Thoracic aorta (tissue), 2 donors: ENCODE measurements at places on chromosomes 6 and 20.

- DNase-seq: no peak
- H3K27ac ChIP-seq: peak overlapping the region; percentile 46
- H3K4me1 ChIP-seq: peaks cover 11% of the 10 kb centered on the region
- H3K36me3 ChIP-seq: no peaks in the 10 kb centered on the region
- no peak overlapping the region for H3K4me3 ChIP-seq
Observed at GRCh38 chr20:45918779-45919537, 7.0 kb upstream of the PLTP start.

DNA sequence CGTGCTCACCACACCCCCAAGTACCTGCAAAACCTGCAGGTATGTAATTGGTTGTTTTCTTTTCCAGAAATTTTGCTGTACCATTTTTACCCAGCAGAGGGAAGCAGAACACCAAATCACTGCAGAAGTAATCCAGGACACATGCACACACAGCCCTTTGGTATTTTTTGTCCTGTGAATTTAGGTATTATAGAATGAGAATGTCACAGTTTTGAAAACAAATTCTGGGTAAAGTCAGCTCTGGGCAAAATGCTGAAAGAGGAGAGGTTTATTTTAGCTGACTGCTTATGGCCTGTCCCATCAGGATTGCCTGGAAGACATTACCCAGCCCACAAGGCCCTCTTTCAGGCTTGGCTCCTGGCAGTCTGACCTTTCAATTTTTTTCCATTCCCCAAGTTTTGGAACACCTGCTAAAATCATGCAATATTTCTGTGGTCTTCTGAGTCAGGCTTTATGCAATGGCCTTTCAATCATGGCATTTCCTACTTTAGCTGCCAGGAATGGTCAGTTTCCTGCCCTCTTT lies 3.5 kb upstream of the EFHC1 start:
- H3K4me3 ChIP-seq: no peak overlapping the region
- no peaks in the 10 kb centered on the region for H3K36me3 ChIP-seq
- H3K27ac ChIP-seq: peak overlapping the region; percentile 45
- H3K27me3 ChIP-seq: no peaks in the 10 kb centered on the region

- peaks cover 34% of the 10 kb centered on the region for H3K36me3 ChIP-seq
- H3K27me3 ChIP-seq: no peaks in the 10 kb centered on the region
- no peak overlapping the region for H3K4me3 ChIP-seq
- H3K27ac ChIP-seq: no peak overlapping the region
Observed at GRCh38 chr6:36688739-36689075, 8.9 kb upstream of the RAB44 start.

DNA sequence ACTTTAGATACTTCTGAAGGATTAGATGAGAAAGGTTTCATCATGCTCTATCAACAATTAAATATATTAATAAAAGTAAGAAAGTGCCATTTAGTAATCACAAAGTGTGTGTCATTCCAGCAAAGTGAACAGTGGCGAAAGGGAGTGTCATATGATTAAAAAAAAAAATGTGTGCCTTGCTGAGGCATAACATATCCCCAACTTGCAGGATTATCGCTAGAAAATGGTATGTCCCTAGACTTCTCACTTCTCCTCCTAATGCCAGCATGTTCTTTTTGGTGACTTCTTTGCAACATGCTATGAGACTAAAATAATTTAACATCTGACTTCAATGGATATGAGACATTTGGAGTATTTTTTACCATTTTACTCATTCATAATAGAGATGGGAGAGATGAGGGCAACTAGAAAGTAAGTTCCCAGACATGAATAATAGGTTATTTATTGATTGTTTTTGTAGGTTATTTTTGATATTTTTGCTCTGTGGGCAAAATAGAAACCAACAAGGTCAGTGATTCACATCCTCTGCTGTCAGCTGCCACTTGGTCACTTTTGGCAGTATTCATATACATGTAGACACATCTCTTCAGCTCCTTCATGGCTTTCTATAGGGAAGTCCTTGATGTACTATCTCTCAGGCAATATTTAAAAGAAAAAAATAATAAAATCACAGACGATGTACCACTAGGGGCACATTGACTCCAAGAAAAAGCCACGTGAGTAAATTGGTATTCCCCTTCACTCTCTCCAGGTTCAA lies 370.1 kb downstream of the BMP2 start:
- DNase-seq: no peak
- H3K4me1 ChIP-seq: no peaks in the 10 kb centered on the region

DNA sequence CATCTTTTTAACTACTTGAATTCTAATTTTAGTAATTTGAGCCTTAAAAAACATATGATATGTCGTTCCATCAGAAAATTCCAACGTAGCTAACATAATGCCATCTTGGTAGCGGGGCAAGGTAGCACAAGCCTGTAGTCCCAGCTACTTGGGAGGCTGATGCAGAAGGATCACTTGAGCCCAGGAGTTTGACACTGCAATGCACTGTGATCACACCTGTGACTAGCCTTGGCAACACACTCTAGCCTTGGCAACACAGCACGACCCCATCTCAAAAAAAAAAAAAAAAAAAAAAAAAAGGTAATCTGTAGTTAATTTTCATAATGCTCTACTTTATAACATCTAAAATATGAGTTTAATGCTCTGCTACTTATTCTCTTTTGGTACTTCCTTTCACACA lies 6.7 kb downstream of the BCLAF1 start:
- H3K27me3 ChIP-seq: no peaks in the 10 kb centered on the region
- H3K4me3 ChIP-seq: no peak overlapping the region
- peaks cover 3% of the 10 kb centered on the region for H3K36me3 ChIP-seq
- DNase-seq: no peak
- H3K27ac ChIP-seq: no peak overlapping the region

DNA sequence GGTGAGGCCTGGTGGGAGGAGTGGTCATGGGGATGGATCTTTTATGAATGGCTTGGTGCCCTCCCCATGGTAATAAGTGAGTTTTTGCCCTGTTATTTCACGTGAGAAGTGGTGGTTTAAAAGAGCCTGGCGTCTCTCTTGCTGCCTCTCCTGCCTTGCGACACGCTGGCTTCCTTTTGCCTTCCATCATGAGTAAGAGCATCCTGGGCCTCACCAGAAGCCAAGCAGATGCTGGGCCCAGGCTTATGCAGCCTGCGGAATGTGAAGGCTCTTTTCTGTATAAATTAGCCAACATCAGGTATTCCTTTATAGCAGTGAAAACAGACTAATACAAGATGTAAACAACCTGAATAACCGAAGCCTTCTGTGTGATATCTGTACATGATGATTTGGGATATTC lies 27.6 kb downstream of the VTA1 start:
- DNase-seq: no peak
- H3K36me3 ChIP-seq: peaks cover 6% of the 10 kb centered on the region
- no peak overlapping the region for H3K27ac ChIP-seq
- no peak overlapping the region for H3K4me3 ChIP-seq
- no peaks in the 10 kb centered on the region for H3K4me1 ChIP-seq

GRCh38 chr6:7960848-7961247 lies 50.3 kb upstream of the TXNDC5 start:
- H3K4me3 ChIP-seq: no peak overlapping the region
- no peak overlapping the region for H3K27ac ChIP-seq
- DNase-seq: no peak
- no peaks in the 10 kb centered on the region for H3K36me3 ChIP-seq
- H3K27me3 ChIP-seq: no peaks in the 10 kb centered on the region

GRCh38 chr6:19362396-19362795 lies 474.8 kb upstream of the ID4 start:
- no peaks in the 10 kb centered on the region for H3K4me1 ChIP-seq
- no peaks in the 10 kb centered on the region for H3K36me3 ChIP-seq
- no peak for DNase-seq

DNA sequence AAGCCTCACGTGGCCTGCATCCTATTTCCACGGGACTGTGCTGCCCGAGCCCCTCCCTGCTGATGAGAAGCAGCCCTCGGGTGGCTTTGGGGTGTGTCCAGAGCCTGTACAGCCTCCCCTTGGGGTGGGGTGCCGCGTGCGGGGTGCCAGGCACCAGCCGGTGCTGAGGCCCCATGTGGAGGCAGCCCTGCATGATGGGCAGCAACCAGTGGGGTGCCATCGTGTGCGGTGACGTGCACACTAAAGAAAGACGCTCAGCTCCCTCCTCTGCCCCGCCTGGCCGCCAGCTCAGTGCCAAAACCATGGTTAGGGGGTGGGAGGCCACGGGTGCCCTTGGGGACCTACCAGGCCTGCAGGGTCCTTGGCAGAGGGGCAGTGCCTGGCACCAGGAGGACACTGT lies 26.2 kb downstream of the NTSR1 start:
- no peak overlapping the region for H3K27ac ChIP-seq
- no peaks in the 10 kb centered on the region for H3K27me3 ChIP-seq
- no peak for DNase-seq

- no peaks in the 10 kb centered on the region for H3K36me3 ChIP-seq
- no peak overlapping the region for H3K27ac ChIP-seq
- no peak overlapping the region for H3K4me3 ChIP-seq
- DNase-seq: no peak
Observed at GRCh38 chr6:125138083-125138482, 15.5 kb upstream of the TPD52L1 start.

- H3K4me3 ChIP-seq: no peak overlapping the region
- H3K4me1 ChIP-seq: peaks cover 35% of the 10 kb centered on the region
- H3K36me3 ChIP-seq: peaks cover 13% of the 10 kb centered on the region
- H3K27me3 ChIP-seq: no peaks in the 10 kb centered on the region
Observed at GRCh38 chr6:17629824-17630510, 29.9 kb downstream of the FAM8A1 start.

GRCh38 chr6:168158980-168159349 lies 80.0 kb upstream of the FRMD1 start:
- H3K4me1 ChIP-seq: no peaks in the 10 kb centered on the region
- no peaks in the 10 kb centered on the region for H3K27me3 ChIP-seq
- DNase-seq: no peak
- H3K4me3 ChIP-seq: no peak overlapping the region
- H3K27ac ChIP-seq: no peak overlapping the region

DNA sequence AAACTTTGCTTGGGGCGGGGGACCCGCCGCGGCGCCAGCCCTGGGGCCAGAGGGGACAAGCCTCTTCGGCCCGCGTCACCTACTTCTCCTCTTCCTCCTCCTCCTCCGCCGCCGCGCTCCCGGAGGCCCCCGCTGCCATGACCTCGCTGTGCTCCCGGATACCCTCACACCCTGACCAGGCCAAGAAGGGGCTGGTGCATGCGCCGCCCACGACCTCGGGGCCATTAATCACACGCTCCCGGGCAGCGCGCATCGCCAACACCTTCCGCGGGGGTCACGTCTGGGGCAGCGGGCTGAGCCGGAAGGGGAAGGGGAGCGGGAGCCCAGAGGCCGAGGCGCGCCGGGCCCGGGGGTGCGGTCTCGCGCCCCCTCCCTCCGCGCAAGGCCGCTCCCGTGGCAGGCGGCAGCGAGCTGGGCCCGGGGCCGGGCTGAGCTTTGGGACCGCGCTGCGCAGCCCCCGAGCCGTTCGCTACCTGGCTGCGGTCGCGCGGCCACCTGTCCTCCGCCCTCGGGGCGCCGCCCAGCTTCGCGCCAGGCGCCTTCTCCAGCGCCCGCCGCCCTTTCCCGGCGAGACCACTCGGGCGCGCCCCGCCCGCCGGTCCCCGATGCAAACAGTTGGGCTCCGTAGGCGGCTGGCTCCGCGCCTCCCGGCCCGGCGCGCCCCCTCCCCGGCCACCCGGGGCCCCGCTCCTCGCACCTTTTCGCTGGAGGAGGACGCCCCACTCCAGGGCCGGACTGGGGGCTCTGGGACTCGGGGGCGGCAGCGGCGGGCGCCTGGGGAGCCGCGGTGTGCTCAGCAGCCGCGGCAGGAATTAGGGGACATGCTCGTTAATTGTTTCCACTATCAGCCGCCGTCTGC lies 575 bp upstream of the CNR1 start:
- H3K36me3 ChIP-seq: no peaks in the 10 kb centered on the region
- no peaks in the 10 kb centered on the region for H3K27me3 ChIP-seq
- peak overlapping the region; percentile 90 for H3K4me3 ChIP-seq

GRCh38 chr6:107495971-107496370 lies 6.1 kb downstream of the SOBP start:
- no peaks in the 10 kb centered on the region for H3K27me3 ChIP-seq
- H3K36me3 ChIP-seq: no peaks in the 10 kb centered on the region
- peak overlapping the region; percentile 85 for H3K27ac ChIP-seq
- peak overlapping the region; percentile 56 for H3K4me3 ChIP-seq
- peaks cover 62% of the 10 kb centered on the region for H3K4me1 ChIP-seq

- no peaks in the 10 kb centered on the region for H3K27me3 ChIP-seq
- DNase-seq: no peak
- peak overlapping the region; percentile 62 for H3K27ac ChIP-seq
- no peak overlapping the region for H3K4me3 ChIP-seq
- no peaks in the 10 kb centered on the region for H3K36me3 ChIP-seq
- H3K4me1 ChIP-seq: peaks cover 38% of the 10 kb centered on the region
Observed at GRCh38 chr6:110341663-110342596, 16.2 kb downstream of the METTL24 start.

GRCh38 chr20:63319164-63320040 lies 26.4 kb downstream of the COL20A1 start:
- no peak overlapping the region for H3K27ac ChIP-seq
- no peak for DNase-seq
- no peaks in the 10 kb centered on the region for H3K27me3 ChIP-seq
- H3K36me3 ChIP-seq: no peaks in the 10 kb centered on the region
- no peaks in the 10 kb centered on the region for H3K4me1 ChIP-seq

DNA sequence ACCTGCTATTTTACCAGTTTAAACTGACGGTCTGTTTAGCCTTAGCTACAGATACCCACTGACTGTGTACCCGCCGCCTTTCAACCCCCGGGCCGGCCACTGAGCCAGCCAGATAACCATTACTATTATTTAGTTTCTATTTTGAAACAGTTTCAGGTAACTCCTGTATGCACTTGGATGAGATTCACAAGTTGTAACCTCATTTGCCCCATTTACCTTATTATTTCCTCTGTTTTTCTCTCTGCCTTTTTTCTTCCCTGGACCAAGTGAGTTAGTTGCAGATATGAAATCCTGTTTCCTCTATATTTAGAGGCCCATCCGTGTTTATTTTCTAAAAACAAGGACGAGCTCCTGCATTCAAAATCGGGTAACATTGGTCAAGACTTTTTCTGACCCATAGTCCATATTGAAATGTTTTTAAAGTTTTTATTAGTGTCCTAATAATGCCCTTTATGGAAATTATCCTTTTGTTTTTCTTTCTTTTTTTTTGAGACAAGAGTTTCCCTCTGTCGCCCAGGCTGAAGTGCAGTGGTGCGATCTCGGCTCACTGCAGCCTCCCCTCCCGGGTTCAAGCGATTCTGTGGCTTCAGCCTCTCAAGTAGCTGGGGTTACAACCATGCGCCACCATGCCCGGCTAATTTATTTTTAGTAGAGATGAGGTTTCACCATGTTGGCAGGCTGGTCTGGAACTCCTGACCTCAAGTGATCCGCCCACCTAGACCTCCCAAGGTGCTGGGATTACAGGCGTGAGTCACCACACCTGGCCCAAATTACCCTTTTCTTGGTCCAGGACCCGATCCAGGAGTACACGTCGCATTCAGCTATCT lies 767 bp downstream of the AP5S1 start:
- peak overlapping the region; percentile 92 for H3K27ac ChIP-seq
- no peak for DNase-seq
- peaks cover 4% of the 10 kb centered on the region for H3K4me1 ChIP-seq
- peak overlapping the region; percentile 82 for H3K4me3 ChIP-seq

DNA sequence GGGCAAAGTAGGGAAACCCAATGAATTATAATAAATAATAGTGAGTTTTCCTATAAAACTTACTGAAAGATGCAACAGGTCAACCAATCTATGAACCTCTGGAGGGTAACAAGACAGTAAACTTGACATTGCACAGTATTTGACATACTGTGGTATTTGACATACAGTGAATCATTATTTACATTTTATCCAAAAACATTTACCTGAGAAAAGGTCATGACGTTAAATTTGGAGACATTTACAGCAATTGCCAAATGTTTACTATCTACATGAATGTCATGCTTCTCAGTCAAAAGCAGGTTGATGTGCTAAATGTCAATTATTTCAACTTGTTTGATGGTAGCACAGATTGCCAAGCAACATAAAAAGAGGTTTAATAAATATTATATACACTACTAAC lies 35.8 kb upstream of the NOX3 start:
- H3K27ac ChIP-seq: no peak overlapping the region
- no peak overlapping the region for H3K4me3 ChIP-seq
- no peaks in the 10 kb centered on the region for H3K36me3 ChIP-seq
- no peaks in the 10 kb centered on the region for H3K27me3 ChIP-seq
- DNase-seq: no peak
